ENCODE measurements at places on chromosomes 16 and 17.

GRCh38 chr17:9036336-9036735 lies 15.0 kb downstream of the NTN1 start:
- no peak for DNase-seq

- DNase-seq = no peak
Observed at GRCh38 chr17:36837195-36837938, 99.9 kb upstream of the LHX1 start.

DNA sequence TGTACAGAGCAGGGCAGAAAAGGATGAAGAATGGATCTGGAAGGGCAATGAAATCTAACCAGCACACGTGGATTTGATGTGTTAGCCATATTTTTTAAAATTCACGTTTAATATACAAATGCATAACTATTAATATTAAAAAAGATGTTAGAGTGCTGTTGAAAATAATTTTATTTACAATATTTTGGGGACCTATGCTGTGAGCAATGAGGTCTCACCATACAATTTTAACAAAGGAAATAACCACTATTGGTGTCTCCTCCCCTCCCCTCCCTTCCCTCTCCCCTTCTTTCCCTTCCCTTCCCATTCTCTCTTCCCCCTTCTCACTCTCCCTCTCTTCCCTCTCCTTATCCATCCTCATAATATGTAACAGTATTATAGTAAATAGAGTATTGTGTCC lies 64.2 kb upstream of the GPR139 start:
- DNase-seq = no peak

DNA sequence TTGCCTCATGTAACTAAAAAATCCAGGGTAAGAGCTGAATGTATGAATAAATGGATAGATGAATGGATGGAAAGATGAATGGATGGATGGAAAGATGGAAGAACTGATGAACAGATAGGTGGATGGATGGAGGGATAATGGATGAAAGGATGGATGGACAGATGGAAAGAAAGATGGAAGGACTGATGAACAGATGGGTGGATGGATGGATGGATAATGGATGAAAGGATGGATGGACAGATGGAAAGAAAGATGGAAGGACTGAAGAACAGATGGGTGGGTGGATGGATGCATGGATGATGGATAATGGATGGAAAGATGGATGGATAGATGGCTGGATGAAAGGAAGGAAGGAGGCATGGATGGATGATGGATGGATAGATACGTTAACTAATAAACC lies 11.9 kb downstream of the CHD9NB start:
- DNase-seq = no peak

DNA sequence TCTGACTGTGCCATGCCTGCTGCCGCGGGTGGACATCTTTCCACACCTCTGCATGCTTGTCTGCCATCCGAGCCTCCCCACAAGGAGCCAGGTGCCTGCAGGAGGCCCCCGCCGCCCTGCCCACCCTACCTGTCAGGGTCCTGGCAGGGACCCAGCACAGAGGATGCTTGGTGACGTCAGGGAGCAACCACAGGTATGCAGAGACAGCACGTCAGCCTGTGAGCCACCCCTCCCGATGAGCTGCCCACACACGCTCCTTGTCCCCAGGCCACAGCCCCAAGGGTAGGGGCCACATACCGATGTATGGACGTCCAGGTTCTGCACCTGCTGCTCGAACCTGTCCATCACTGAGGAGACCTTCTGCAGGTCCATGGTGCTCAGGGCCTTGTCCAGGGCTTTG lies 10.6 kb downstream of the CHMP1A start:
- no peak for DNase-seq

- DNase-seq = no peak
Observed at GRCh38 chr17:9330611-9331271, 244.9 kb downstream of the STX8 start.

DNA sequence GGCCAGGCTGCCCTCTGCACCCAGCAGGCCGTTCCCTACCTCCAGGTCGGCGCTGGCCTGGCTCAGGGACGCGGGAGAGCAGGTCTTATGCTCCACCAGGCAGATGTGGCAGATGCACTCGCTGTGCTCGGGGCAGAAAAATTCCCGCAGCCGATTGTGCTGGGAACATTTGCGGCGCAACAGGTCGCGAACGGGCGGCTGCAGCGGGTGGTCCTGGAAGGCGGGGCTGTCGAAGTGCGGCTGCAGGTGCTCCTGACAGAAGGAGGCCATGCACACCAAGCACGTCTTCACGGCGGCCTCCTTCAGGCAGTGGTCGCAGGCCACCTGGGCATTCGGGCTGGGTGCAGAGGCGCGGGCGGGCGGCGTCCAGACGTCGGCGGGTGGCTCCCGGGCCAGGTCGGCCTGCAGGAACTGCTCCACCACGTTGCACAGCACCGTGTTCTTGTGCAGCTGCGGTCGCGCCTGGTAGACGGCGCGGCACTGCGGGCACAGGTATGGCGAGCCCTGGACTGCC lies 439 bp downstream of the TRIM25 start:
- DNase-seq = no peak

DNA sequence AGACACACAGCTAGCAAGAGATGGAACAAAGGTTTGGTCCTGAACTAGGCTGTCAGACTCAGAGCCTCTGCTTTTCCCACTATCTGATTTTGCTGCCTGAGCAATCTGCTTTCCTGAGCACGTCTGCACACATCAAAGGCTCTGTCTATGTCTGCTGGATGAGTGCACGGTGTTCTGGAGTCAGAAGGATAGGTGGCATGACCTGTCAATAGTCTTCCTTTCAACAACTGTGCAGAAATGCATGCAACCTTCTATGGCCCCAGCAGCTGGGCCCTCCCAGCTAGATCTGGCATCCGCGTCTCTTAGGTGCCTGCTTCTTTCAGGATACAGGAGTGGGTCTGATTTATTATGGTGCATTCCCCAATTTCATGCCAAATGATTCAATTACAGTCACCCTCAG lies 138.3 kb downstream of the UTP18 start:
- no peak for DNase-seq

GRCh38 chr17:14604591-14605266 lies 303.8 kb downstream of the HS3ST3B1 start:
- DNase-seq = no peak

DNA sequence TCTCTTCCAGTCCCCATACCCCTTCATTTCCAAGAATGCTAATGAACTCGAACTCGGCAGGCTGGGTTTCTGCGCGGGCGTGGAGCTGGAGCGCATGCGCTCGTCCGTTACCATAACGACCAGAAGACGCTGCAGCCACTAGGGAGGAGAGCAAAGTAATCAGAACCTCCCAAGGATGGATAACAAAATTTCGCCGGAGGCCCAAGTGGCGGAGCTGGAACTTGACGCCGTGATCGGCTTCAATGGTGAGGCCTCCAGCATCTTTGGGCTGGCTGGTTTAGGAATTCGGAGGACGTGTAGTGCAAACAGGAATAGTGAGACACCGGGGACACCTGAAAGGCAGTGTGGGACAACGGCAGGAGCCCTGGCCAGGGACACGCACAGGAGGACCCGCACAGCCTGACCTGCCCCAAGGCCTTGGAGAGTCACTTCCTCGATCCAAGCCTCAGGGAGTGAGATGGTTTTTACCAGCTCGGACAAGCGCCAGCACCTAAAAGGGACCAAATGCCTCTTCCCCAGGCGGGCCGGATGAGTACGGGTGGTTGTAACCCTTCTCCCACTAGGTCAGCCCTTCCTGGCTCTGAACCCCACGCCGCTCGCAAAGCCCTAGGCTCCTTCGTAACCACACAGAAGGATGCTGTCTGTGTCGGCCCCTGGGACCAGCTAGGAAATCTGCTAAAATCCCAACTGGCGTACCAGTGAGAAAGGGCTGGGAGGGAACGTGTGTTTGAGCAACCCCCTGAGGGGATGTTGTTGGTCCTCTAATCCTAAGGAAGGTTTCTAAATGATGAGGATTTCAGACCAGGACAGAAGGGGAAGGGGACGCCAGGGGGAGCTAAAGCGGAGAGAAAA lies at the start of gene CFAP52:
TSS of gene CFAP52 (plus strand) at position 122 of the 852 bp plus-strand sequence. CDS start at position 176, 54 bp downstream.
- DNase-seq = no peak

DNA sequence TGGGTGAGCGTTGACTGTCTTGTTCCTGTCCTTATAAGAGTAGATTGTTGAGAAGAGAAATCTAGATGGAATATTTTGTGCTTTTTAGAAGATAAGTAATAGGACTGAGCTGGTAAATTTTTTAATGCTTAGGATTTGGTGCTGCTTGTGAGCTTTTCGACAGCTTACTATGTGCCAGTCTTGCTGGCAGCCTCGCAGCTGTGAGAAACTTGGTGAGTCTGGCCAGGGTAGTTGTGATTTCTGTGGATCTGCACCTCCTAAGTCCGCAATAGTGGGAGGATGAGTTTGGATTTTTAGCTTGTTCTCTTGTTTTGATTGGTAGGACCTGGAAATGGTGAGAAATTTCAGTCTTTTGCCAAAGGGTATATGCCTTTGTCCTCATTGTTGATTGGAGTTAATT lies 3.6 kb downstream of the SOCS7 start:
- DNase-seq = no peak

- no peak for DNase-seq
Observed at GRCh38 chr17:8893621-8894201, 26.2 kb upstream of the PIK3R6 start.

DNA sequence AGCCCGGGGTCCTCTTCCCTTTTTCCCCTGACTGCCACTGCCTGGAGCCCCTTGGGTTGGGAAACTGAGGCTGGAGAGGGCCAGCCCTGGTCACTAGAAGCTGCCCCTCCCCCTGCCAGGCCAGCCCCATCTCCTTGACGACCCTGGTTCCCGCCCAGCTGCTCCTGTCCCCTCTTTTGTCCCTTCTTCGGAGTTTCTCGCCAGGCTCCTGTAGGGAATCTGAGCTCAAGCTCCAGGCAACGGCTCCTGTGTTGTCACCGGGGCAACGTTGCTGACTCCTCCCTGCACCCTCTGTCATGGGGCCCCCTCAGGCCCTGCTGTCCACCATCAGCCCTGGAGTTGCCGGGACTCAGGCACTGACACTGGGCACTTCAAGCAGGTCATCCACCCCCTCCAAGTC lies 5.7 kb downstream of the LLGL1 start:
- DNase-seq = no peak

GRCh38 chr17:20032636-20033035 lies 23.5 kb downstream of the SPECC1 start:
- DNase-seq = no peak

Data from esophagus squamous epithelium (tissue), 5 donors.